D341Med (cell line): ENCODE measurements at places on chromosomes 2 and 18.

GRCh38 chr2:101518578-101519492 lies 43.9 kb upstream of the RFX8 start:
- DNase-seq = peak; percentile 76

GRCh38 chr18:47204908-47205522 lies 28.9 kb upstream of the IER3IP1 start:
- peak; percentile 71 for DNase-seq

GRCh38 chr18:5627776-5628511 lies 84.1 kb upstream of the EPB41L3 start:
- DNase-seq = peak; percentile 74

GRCh38 chr2:106781196-106781595 lies 104.8 kb downstream of the ST6GAL2 start:
- no peak for DNase-seq

DNA sequence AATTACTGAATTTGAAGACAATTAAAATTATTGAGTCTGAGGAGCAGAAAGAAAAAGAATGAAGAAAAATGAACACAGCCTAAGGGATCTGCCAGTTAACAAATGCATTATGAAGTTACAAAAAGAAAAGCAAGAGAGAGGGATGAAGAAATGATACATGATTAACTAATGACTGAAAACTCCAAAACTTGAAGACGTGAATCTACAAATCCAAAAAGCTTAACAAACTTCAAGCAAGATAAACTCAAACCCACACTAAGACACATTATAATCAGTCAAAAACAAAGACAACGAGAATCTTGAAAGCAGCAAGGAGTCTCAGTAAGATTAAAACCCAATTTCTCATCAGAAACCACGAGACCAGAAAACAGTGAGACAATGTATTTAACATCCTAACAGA lies 15.6 kb downstream of the RPRD1A start:
- no peak for DNase-seq

DNA sequence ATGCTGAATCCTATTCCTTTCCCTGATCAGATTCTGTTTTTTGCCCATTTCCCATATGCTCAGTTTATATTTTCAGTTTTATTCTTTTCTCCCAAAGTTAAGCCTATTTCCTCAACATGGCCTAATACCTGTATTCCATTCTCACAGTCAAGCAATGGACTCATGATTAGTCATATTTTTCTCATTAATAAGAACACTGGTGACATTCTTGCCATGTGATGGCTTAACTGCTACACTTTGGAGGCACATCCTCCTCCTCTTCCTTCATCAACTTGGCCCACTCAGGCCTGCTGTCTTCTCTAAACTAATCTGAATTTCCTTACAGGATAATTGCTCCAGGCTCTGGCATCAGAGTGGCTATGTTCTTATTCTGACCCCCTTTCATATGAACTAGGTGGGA lies 679.2 kb downstream of the NYAP2 start:
- DNase-seq = no peak

DNA sequence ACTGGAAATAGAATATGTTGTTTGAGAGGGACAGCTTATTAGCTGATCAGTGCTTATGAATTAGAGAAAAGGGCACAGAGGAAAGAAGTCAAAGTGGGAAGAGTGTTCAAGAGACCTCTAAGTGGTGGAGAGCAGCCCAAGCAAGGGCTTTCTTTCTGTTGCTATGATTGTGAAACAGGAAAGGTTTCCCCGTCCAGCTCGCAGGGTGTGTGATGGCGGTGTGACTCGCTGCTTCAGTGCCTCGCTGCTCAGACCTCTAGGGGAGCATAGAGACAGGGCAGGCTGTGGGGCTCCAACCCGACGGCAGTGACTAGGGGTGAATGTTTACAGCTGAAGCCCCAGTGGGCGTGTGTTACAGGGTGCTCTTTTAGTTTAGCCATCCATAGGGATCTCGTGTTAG lies 166.5 kb upstream of the COPS8 start:
- DNase-seq = no peak

- no peak for DNase-seq
These were observed at the start of gene TCF4 for GRCh38 chr18:55588111-55588869. TSS of gene TCF4 (minus strand) at chr18:55588192. CDS start at chr18:55587116, 1,076 bp downstream.

DNA sequence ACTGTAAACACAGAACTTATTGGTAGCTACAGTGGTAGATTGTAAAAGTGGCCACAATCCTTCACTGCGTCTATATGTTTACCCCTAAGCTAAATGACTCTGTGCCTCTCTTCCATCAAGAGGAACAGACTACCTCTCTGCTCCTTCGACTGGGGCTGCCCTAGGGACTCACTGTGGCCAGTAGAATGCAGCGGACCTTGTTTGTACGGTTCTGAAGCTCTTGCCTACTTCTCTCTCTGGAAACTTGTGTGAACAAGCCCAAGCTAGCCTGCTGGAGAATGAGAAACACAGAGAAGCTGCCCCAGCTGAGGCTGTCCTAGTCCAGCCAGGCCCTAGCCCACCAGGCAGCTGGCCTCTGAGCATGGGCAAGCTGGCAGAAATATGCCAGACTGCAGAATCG lies 140.8 kb upstream of the SLC1A4 start:
- no peak for DNase-seq

GRCh38 chr2:239679755-239680154 lies 278.9 kb upstream of the HDAC4 start:
- DNase-seq = no peak

GRCh38 chr2:96164459-96165184 lies 19.4 kb upstream of the DUSP2 start:
- DNase-seq = no peak

DNA sequence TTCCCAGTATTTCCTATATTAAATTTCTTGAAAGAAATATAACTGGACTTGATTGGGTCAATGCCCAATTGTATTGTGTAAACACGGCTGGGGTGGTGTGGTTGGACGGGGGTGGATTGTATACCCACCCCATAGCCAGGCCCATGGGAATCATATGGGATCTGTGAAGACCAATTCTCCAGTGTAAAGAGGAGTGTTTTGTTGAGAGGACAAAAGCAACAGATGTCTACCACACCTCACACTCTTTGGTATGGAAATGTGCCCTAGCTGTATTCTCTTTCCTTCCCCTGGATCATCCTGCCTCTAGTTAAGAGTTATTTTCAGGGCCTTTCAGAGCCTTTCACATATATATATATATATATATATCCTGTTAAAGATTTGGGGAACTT lies 57.5 kb upstream of the TGIF1 start:
- no peak for DNase-seq

GRCh38 chr2:181047829-181048228 lies 67.4 kb downstream of the UBE2E3 start:
- DNase-seq = no peak

GRCh38 chr2:64244037-64244416 lies 99.8 kb upstream of the PELI1 start:
- no peak for DNase-seq

- DNase-seq = no peak
These were observed 104.5 kb upstream of the KLHL14 start for GRCh38 chr18:32877371-32877770.

DNA sequence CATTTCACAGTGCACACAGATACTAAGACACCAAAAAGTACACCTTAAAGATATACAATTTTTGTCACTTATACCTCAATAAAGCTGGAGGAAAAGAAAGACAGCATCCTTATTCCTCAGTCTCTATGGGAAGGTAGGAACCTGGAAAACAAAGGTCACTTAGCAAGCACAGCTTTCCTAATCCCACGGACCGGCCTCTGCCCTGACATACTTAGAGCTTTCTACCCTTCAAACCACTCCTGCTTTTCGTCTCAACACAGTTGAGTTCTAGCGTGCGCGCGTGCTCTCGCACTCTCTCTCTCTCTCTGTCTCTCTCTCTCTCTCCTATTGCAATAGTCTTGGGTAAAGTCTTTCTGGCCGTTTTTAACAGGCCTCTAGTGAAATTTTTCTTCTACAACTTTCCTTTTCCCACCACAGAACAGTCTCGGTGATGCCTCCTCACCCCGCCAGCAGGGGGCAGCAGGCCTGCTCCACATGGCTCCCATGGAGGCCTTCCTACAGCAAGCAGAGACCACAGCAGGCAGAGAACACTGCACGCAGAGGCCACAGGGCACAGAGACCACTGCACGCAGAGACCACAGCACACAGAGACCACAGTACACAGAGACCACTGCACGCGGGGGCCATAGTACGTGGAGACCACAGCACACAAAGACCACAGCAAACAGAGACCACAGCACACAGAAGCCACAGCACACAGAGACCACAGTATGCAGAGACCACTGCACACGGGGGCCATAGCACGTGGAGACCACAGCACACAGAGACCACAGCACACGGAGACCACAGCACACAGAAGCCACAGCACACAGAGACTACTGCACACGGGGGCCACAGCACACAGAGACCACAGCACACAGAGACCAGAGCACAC lies 106.9 kb downstream of the FBXO15 start:
- DNase-seq = peak; percentile 79

DNA sequence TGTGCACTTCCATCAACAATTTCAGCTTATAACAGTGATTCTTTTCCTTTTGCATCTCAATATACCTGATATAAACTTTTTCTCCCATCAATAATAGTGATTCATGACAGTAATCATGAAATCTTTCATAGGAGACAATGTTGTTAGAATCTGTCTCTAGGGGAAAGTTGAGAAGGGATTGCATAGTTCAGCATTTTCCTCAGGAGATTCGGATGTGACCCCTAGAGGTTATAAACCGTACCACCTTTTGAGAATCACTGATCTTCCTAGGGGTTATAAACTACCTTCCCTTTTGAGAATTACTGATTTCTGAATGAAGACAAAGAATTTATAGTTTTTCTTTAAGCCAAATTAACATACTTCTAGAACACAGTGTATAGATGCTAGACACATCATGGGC lies 53.0 kb upstream of the GALNT3 start:
- no peak for DNase-seq

- no peak for DNase-seq
These were observed 34.1 kb downstream of the GLI2 start for GRCh38 chr2:120769787-120770120.

DNA sequence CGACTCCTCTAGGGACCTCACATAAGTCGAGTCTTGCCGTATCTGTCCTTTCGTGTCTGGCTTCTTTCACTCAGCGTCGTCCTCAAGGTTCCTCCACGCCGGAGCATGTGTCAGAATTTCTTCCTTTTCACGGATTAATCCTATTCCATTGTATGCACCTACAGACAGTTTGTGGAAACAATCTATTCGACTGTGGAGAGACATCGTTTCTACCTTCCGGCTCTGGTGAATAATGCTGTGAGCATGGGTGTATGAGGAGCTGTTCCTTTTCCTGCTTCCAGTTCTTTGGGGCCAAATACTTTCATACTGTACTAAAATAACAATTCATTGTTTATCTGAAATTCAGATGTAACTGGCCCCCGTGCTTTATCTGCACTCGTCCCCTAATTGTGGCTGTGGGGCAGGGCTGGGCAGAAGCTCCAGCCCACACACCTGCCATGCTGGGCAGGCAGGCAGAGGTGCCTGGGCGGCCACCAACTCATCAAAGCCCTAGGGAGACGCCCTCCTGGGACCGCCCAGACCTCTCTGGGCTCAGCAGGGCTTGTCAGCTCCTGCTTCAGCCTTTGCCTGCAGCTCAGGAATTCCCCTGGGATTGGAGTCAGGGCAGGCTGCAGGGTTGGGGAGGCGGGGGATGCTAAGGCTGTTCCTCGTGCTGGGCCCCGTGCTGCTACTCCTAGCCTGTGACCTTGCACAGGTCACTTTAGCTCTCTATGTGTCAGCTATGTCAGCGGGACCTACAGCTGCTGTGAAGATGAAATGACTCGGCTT lies 14.5 kb downstream of the GPC1 start:
- peak; percentile 90 for DNase-seq

DNA sequence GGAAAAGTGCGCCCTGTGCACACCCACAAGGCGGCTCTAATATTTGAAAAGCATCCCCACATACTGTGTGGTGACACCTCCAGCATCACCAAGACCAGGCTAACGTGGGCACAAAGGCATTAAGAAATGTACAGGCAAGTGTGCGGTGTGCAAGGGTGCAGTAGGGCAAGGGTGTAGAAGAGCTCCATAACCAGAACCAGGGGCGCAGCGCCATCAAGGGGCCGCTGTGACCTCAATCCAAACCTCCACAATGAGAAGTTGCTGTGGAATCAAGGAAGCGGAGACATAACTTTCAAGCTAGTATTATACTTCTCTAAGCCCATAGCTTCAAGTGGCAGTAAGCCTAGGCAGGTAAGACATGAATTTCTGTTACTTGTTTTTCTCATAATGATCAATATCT lies 13.0 kb downstream of the L3MBTL4 start:
- no peak for DNase-seq

DNA sequence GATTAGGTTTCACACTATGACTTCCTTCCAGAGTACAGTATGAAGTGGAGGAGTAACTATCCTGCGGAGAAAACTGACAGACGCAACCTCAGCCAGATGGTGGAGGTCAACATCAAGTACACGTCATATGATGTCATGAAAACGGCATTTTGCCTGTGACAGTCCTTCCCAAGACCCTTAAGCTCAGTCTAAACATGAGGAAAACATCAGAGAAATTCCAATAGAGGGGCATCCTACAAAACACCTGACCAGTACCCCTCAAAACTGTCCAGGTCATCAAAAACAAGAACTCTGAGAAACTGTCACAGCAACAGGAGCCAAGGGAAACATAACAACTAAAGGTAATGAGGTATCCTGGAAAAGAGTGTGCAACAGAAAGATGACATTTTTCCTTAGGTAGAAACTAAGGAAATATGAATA lies 1.7 kb downstream of the RNU4ATAC start:
- DNase-seq = no peak

DNA sequence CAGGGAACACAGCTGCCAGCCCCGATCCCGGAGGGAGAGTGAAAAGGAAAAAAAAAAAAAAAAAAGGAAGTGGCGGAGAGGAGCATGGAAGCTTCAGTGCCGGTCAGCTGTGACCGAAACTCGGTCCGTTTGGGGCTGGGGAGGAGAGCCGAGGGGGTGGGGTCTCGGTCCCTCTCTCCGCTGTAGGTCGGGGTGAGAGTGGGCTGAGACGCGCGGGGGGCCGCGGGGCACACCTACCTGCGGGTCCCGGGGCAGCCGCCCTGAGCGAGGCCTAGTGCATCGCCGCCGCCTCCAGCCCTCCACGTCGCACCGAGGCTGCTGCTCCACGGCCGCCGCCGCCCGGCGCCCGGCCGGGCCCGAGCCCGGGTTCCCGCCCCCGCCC lies 536 bp downstream of the VPS54 start:
- peak; percentile 80 for DNase-seq

- DNase-seq = no peak
These were observed 192.9 kb downstream of the INHBB start for GRCh38 chr2:120538691-120539423.

DNA sequence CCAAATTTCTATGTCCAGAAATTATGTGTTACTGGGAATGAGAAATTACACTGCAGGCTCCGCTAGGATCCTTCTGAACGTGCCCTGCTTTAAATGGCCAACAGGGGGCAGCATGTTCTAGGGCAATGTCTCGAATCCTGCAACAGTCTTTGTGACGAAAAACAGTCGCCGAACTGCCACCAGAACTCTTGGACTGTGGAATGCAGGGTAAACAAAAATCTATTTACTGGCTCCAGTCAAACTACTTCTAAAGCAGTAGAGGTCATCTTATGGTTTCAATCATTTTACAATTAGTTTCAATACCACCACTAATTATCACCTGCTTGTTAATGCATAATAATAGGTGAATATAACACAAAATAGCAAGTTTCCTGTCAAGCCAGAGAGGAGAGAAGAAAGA lies 9.8 kb upstream of the ZNF397 start:
- DNase-seq = peak; percentile 84
